Ecto neural progenitor cell (in vitro differentiated cells): ENCODE measurements at places on chromosomes 5 and 9.

DNA sequence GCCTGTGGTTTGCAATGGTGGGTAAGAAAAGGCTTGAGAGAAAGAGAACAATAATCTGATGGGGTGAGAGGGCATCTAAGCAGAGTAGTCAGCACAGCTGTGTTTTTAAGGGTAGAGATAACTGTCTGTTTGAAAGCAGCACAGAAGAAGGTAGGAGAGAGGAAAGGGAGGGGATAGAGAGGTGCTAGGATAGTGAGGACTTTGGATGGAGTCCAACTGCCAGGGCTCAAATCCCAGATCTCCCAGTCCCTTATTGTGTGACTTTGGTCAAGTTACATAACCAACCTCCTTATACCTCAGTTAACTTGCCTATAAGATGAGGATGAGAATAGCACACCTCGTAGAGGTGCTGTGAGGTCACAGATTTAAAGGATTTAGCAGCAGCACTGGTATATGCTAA lies 55.6 kb downstream of the GPR21 start:
- DNase-seq = no peak

GRCh38 chr5:163503106-163504078 lies 2.0 kb upstream of the MAT2B start:
- DNase-seq = peak; percentile 73

GRCh38 chr5:56941981-56942380 lies 9.9 kb downstream of the MIER3 start:
- DNase-seq = no peak

DNA sequence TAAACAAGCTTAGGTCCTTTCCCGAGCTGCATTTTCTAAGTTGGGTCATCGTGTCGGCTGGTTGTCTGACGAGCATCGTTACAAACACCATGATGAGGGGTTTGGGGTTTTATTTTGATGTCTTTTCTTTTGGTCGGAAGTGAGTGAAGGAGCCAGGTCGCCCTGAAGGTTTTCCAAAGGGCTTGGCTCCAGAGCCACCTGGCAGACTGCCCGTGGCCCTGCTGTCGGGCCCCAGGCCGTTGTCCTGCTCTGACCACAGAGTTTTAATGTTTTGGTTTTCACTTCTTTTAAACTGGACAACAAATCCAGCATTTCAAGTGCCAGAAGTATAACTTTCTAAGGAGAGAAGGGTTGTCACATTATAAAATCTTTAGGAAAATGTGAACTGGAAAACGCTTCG lies 42.3 kb downstream of the TENT4A start:
- no peak for DNase-seq

DNA sequence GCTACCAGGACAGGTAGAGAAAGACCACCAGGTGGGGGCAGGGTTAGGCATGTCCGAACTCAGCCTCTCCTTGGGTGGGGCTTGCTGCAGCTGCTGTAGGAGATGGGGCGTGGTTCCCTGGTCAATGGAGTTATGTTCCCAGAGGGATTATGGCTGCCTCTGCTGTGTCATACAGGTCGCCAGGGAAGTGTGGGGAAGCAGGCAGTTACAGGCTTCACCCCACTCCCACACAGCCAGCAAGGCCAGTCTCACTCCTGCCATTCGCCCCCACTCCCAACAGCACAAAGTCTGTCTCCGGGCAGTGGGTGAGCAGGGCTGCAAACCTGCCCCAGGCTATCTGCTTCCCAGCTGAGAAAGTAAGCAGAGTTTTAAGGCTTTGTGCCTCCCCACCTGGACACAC lies 20.0 kb upstream of the CEP72 start:
- no peak for DNase-seq

DNA sequence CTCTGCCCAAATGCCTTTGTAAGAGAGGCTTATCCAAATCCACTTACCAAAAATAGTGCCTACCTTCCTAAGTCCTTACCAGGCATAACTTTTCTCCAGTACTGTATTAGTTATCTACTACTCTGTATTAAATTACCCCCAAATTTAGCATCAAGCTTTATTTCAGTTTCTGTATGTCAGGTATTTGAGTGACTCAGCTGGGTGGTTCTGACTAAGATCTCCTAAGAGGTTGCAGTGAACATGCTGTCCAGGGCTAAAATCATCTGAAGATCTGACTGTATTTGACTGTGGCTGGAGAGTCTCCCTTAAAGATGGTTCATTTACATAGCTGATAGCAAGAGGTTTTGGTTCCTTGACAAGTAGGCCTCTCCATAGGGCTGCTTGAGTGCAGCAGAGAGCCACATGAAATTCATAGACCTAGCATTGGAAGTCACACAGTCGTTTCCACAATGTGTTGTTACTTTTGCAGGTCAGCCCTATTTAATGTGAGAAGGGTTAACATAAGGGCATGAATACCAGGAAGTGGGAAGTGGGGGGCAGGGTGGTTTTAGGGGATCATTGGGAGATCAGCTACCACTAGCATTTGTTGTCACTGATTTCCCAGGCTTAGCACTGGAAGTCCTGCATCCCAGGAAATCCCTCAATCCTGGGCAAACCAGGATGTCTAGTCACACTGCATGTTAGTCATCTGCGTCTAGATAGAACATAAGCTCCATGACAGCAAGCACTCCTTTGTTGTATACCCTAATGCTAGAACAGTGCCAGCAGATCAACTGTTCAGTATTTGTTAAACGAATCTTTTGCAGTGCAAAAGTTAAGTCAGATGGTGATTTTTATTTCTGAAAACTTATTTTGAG lies 2.0 kb upstream of the ZNF622 start:
- DNase-seq = no peak

- no peak for DNase-seq
These were observed 117.2 kb downstream of the PSD2 start for GRCh38 chr5:139912804-139913203.

DNA sequence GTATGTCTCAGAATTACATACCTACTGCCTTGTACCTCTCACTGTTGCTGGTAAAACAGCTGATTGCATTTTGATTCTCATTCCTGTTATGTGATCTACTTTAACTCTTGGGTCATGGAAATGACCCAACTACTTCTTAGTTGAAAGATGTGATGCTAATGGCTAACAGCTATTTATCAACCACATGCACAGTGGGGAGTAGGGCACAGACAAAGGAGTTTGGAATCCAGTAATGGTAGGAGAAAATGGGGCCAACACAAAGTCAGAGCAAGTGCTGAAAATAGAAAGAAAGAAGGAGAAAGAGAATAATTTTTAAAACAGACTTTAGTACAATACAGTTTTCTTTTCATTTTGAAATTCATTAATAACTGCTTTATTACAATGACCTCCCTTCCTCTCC lies 241.0 kb downstream of the PTPRD start:
- DNase-seq = no peak

DNA sequence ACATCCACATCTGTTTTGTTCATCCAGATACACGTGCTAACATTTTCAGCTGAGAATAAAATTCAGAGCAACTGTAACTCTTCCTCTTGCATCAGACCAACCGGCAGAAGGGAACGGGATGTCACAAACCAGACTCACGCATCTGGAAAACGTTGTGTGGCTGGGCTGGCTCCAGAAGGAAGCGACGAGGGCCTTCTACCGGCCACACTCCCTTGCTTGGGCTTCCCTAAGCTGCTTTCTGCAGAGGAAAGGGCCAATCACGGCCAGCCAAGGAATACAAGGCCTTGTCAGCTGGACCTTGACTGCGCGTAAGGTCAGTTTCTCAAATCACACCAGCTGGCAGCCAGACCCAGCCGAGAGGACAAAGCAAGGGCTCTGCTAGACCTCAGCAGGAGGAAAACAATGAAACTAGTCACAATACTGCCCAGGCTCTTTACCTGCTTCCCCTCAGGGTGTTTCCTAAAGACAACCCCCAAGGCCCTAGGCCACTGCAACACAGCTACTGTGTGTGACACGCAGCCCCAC lies 106.1 kb downstream of the THBS4 start:
- peak; percentile 82 for DNase-seq

DNA sequence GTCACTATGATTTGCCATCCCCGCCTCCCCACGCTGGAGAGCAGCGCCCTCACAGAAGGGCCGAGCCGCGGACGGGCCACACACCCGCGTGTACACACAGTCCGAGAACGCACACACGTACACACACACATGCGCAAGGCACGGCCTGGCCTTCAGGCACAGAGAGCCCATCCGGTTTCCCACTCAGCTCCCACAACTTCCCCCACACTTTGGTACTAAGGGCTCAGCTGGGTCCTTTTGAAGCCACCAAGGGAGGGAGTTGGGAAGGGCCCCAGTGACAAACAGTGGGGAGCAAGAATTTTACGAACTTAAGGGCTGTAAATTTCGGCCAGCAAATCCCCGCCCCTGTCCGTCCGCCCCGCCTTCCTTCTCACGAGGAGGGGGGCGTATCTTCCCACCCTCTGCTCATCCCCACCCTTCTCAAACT lies 133.3 kb upstream of the HAND1 start:
- no peak for DNase-seq

DNA sequence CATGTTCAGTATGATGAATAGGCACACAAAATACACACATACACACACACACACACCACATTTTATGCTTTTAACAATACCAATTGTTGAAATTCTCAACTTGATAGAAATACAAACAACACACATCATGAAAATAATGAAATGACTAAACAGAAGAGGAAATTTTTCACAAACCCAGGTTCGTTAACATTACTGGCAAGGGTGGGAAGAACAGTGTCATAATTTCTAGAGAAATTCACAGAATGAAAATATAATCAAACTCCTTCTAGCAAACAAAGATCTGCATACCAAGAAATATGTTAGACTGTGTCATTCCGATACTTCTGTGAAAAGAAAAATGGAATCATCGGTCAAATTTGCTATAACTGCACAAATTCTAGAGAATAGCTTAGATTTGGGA lies 41.9 kb downstream of the ST8SIA4 start:
- no peak for DNase-seq

DNA sequence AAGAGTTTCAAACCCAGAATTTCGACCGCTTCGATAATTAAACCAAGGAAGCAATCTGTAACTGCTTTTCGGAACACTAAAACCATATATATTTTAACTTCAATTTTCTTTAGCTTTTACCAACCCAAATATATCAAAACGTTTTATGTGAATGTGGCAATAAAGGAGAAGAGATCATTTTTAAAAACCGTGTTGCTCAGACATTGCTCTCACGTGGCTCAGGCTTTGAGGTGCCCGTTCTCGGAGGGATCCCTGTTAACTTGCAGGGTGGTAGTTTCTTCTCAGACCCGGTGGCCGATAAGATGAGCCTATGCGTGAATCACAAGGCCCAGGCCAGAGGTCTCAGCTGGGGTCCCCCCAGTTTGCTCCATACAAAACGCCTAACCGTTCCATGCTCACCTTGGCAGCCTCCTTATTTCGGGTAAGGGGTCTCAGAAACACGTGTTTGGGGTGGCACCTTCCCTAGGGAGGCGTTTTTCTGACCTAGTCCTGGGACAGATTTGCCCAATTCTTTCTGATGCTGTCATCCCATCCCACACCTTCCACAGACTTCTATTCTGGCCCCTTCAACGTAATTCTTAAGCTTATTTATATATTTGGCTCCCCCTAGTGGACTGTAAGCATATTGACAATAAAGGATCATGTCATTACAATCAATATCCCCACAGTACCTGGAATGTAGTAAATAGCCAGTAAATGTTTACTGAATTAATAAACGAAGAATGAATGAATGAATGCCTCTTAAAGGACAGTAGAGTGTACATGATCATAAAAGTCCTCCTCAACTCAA lies 48.1 kb downstream of the THBS4 start:
- peak; percentile 63 for DNase-seq

GRCh38 chr9:136093995-136094881 lies 851 bp downstream of the NACC2 start:
- DNase-seq = peak; percentile 76

DNA sequence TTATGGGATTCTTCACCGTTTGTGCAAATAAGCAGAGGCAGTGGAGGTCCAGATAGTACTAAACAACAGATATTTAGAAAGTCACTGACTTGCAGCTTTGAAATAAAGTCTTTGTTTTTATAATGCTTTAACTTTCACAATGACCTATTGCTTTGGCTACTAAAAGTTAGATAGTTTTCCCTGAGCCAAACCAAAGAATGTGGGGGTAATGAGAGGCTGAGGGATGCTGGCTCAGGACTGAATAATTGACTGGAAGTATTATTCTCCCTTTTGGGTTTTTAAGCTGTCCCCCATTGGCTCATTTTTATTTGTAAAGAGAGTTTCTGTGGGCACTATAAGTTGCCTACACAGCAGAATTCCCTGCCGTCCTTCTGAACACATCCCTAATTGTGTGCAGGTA lies 99.2 kb upstream of the ACTBL2 start:
- DNase-seq = no peak

GRCh38 chr5:157331807-157332206 lies 65.9 kb downstream of the CYFIP2 start:
- DNase-seq = no peak

DNA sequence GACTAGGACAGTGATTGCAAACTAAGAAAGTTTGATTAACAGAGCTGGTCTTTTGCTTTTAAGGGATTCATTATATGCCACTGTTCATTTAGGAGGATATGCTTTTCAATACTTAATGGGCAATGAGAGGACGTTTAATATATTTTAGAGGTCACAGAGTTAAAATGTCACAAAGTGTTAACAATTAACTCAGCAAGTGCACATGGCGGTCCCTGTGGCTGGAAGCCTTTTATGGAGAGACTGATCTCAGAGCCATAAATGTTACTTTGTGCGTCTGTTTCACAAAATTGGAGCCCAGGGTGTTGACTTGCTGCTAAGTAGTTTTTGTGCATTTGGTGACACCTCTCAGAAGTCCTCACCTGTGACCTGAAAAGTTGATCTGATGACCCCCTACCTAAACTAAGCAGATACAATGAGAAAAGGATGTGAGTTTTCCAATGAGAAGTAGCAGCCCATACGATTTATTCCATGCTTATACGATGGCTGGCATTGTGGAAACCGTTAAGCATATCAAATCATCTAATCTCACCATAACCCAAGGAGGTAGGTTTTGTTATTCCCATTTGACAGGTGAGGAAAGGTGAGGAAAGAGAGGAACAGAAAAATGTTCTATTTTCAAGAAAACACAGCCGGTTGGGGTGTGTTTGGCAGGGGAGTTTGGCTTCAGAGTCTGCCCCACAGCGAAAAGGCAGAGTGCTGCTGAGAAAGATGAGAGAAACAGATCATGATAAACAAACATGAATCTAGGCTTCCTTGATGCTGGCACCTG lies 64.4 kb downstream of the CMYA5 start:
- no peak for DNase-seq
